D721Med (cell line): ENCODE measurements at places on chromosomes 7 and 10.

- no peak for DNase-seq
Observed at GRCh38 chr10:102403115-102403514, 7.6 kb downstream of the NFKB2 start.

- no peak for DNase-seq
Observed at GRCh38 chr10:14967897-14968296, 8.7 kb downstream of the MEIG1 start.

- DNase-seq = no peak
Observed at GRCh38 chr10:96902731-96903358, 70.7 kb downstream of the LCOR start.

DNA sequence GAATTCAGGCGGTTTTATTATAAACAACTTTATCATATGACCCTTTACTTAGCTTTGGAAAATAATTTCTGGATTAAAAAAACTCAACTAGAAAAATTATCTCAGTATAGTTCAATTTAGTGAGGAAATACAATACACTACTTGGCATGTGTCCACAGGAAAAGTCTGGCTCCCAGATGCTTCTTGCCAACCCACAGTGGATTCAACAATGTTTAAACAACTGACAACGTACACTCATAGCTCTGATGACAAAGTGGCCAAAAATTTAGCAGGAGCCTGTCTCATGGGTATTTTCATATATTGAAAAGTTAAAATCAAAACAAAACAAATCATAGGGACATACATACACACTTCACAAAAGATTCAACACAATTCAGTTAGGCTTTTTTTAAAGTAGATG lies 158.8 kb downstream of the SKAP2 start:
- no peak for DNase-seq

DNA sequence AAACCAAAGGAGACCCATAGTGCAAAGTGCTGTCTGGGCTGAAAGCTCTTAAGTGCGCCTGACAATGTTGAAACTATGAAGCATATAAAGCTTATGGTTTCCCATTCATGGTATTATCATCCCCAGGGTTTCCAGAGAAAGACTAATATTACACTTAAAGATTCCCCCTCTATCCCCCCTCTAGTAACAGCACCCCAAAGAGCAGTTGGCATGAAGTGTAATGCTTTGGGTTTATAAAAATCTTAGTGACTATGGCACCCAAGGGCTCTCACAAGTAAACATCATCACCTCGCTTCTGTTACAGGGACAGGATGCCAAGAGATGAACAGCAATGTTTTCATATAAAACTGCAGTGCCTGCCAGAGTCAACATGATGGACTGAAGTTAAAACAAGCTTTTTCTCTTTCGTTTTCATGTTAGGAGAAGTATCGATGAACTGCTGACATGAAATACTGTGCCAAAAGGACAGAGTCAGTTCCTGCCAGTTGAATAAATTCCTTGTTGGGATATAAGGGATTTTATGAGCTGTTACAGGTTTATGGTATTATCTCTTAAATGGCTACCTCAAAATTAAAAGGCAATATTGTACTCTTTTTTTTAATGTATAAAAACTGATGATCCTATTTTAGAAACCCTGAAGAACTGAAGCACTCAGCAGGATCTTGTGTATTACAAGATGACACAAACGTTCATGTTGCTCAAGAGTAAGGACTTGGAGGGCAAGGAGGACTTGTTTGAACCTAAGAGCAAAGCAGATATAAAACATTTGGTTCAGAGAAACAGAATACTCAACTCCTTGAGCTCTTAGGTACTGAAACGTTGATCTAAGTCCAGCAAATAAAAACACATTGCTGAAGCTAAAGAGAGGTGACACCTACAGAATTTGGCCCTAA lies 203.7 kb upstream of the IMMP2L start:
- DNase-seq = no peak

DNA sequence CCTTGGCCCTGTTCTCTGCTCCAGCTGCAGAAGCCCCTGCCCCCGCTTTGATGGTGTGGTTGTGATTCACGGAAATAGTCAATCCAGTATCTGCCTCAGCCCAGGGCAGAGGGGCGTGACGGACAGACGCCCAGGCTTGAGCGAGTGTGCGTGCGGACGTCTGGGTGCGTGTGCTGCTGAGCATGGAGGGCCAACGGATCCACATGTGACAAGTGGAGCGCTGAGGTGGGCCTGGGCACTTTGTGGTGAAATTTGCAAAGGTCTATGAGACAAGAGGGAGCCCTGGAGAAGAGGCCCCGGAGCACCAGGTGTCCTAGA lies 94.4 kb downstream of the WDR37 start:
- DNase-seq = no peak

GRCh38 chr10:36050763-36051499 lies 408.8 kb upstream of the FZD8 start:
- DNase-seq = no peak

DNA sequence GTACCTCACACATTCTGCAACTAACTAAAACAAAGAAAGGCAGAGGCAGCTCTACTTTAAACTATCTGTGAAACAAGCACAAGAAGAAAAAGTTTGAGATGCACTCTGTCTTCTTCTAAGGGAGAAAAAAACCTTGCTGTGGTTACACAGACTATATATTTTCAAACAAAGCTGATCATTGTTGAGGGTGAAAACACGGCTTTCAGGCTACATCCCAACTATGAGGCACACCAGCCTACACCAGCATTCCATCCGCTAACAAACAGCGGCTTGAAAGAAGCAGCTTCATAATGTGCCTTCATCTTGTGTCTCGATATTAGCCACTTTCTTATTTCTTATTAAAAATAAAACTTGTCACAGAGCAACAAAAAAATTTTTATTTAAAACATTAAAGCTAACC lies 79.1 kb downstream of the USP6NL start:
- no peak for DNase-seq

GRCh38 chr10:93749218-93749799 lies 8.4 kb upstream of the LGI1 start:
- DNase-seq = no peak

DNA sequence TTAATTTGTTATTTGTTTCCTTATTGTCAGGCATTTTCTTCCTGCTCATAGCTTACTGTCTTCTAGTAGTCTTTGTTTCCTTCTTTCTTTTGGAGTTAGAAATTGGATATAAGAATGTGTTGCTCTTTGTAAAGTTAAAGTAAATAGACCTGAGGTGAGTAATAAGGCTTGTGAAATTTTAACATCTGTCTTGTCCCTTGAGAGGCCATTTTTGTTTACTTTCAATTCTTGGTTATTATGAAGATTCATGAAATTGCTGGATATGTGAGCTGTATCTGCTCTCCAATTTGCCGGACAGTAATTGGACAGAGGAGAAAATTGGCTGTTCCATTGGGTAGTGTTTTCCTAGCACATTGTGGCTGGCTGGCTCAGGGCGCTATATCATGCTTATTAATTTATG lies 260.7 kb downstream of the EXOC4 start:
- no peak for DNase-seq

DNA sequence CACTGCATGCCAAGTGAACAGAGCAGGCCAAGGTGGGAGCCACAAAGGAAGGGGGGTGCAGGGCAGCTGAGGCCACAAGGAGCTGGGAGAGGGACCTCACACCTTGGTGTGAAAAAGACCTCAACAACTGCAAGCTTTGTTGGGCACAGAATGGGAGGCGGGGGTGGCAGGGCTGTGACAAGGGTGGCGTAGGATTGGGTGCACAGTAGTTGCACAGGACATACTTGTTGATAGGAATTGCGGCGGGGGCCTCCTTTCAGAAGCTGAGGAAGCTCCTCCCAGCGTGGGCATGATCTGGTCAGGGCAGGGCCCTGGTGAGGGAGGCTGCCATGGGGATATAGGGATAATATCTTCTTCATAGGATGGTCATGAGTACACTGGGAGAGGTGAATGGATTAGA lies 25.8 kb downstream of the POLL start:
- no peak for DNase-seq

- no peak for DNase-seq
Observed at GRCh38 chr10:29176845-29177832, 111.7 kb upstream of the LYZL1 start.

DNA sequence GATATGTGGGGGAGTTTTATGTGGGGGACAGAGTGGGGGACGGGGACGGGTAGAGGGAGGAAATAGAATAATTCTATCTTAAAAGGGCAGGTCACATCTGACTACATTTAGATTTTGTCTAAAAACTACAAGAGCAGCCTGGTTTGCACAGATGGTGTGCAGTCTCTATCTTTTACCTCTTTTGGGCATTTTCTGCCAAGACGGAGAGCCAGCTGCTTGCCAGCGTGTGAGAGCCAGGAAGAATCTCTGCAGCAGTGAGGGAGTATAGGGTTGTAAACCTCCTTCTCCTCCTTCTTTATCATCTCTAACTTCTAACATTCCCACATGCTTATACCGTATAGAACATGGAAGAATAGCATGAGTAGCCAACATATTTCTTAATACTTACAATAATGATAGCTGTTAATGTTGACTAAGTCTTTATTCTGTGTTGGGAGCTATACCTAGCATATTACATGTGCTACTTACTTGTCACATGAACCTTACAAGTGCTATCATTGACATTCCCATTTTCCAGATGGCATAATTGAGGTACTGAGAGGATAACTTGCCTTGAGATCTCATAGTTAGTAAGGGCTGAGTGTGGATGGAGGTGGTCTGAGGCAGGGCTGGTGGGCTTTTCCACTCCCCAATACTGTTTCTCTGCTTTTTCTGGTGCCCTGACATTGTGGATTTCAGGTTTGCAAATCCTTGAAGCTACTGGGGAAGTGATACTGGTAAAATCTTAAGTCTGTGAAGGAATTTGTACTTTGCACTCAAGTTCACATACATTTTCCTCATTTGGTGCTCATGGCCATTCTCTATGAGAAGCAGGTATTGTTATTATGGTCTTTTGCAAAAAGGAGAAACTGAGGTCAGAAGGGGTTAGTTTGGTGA lies 1.1 kb downstream of the ENTPD1 start:
- DNase-seq = no peak

GRCh38 chr10:65123120-65123519 lies 1601.9 kb downstream of the REEP3 start:
- no peak for DNase-seq

GRCh38 chr7:133303931-133304330 lies 51.1 kb downstream of the EXOC4 start:
- DNase-seq = no peak

DNA sequence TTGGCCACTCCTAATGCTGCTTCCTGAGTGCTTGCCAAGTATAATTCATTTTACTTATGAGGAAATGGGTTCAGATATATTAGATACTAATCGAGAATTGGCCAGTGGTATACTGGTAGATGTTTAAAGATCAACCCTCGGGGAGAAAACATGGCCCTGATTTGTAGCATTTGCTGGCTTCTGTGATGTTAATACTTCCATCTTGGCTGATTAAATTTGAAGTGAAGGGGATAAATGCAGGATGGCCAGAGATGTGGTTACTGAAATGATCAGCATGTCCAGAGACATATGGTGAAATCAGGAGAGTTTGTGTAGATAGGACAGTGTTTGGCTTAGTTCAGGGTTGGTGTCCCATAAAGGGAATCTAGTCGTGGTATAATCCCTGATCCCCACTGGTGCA lies 11.2 kb downstream of the UBE2D4 start:
- DNase-seq = no peak

GRCh38 chr7:131733604-131734003 lies 177.2 kb upstream of the PODXL start:
- no peak for DNase-seq

GRCh38 chr10:62264702-62265436 lies 3.8 kb downstream of the RTKN2 start:
- DNase-seq = no peak

- DNase-seq = no peak
Observed at GRCh38 chr7:148717266-148717793, 18.6 kb downstream of the CUL1 start.

DNA sequence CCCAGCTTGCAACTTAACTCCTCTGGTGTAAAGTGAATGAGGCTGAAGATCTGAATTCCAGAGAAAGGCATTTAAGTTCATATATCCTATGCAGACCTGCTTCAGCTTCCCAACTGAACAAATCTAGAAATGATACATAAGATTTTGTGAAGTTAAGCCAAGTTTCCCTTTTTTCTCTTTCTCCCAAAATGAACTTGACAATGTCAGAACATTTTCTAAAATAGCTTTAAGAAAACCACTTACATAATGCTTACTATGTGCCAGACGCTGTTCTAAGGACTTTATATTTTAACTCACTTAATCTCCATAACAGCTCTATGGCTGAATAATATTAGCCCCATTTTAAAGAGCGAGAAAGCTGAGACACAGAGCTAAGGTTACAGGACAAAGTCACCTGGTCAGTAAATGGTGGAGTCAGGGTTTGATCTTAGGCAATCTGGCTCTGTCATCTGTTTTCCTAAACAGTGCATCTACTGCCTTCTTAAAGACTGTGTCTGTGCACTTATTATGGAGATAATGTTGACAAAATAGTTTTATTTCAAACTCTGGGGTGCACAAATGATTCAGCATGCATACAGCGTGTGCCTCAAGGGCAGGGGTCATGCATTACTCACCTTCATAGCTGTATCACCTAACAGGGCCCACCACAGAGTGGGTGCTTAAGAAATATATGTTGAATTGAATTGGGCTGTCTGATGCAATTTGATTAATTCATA lies 66.8 kb downstream of the RHOBTB1 start:
- DNase-seq = no peak

GRCh38 chr7:158277219-158278141 lies 310.1 kb downstream of the PTPRN2 start:
- no peak for DNase-seq

DNA sequence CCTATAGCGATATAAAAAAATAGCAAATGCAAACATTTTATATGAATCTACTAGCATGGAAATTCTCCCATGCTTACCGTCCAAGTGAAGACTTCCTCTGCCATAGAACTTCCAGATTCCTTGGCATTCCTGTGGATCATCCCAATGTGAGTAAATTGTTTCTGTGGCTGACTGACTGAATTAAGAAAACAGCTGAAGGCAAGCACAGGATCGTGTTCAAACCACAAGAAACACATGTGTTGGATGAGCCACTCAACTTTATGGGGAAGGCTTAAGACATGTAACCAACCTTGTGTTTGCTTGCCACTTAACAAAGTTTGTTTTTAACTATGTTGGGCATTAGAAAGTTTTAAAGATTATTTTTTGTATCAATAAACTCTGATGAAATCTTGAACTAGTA lies 2.6 kb upstream of the MYPN start:
- DNase-seq = no peak

GRCh38 chr10:49827297-49827696 lies 65.2 kb upstream of the OGDHL start:
- no peak for DNase-seq

GRCh38 chr7:73577627-73578341 lies 595 bp downstream of the TBL2 start:
- DNase-seq = no peak

- DNase-seq = no peak
Observed at GRCh38 chr7:92708111-92709042, 118.2 kb upstream of the FAM133B start.

GRCh38 chr7:137898839-137899721 lies 52.3 kb upstream of the DGKI start:
- no peak for DNase-seq

- DNase-seq = no peak
Observed at GRCh38 chr10:119701861-119702260, 24.0 kb upstream of the INPP5F start.

GRCh38 chr7:43649755-43650274 lies 66.9 kb downstream of the STK17A start:
- DNase-seq = no peak

- no peak for DNase-seq
Observed at GRCh38 chr7:122183106-122183505, 39.1 kb upstream of the AASS start.
